KBM-7 (cell line): ENCODE measurements at places on chromosomes 6 and 20.
A peak's percentile ranks its signal among the peaks of the same experiment; 100 is the strongest.

DNA sequence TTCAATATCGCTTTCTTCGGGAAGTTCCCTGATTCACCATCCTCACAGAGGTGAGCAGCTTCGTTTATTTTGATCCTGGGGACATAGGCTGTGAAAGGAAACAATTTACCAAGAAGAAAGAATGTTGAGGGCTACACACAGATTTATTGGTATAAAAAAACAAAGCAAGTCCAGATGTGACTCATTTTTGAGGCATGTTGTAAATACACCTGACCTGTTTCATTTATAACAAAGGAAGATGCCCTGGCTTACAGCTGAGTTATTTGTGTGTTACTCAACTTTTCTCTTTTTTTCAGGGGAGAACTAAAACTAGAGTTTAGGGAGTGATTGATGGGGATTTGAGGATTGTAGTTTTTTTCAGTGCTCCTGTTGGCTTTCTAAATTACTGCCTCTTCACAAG is 489.5 kb downstream of the CBLN4 start:
- DNase-seq = no peak

- no peak for DNase-seq
Measured at GRCh38 chr20:56978475-56978874, 288.0 kb downstream of the BMP7 start.

- peak; percentile 80 for DNase-seq
Measured at GRCh38 chr6:52286798-52287432, 2.4 kb upstream of the MCM3 start.

DNA sequence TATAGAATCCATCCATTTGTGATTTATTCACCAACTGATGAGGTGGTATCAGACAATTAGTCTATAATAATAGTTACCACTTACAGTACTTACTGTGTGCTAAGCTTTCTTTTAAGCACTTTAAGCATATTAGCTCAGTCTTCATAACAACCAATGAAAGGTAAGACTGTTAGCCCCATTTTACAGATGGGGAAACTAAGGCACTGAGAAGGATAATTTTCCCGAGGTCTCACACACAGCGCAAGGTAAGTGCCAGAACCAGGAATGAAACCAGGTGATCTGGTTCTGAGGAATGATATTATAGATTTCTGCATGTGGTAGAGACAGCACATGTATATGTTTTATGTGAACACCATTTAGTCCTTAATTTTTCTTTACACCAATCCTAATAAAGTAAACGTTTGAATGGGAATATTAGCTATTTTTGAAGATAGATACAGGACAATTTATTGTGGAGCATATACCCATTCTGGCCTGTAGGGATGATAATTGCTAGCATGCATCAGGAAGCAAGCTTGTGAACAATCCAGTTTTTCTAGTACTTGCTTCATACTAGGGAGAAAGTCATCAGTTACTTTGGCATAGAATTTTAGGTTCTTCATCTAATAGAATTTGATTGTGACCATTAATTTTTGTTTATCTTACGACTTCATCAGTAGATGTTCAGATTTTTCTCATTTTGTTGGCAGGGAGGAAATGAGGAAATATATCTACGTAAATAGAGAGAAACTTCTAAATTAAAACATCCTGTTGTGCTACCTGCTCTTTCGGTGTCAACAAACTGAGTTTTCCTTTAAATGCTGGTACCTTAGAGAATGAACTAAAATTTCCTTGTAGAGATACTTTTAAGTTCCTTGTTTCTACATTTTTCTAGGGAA is 3.0 kb downstream of the YWHAB start:
- no peak for DNase-seq

- DNase-seq = peak; percentile 28
Measured at GRCh38 chr6:169589293-169589692, 112.5 kb downstream of the WDR27 start.

GRCh38 chr6:39962831-39963230 is 28.6 kb upstream of the MOCS1 start:
- DNase-seq = no peak

DNA sequence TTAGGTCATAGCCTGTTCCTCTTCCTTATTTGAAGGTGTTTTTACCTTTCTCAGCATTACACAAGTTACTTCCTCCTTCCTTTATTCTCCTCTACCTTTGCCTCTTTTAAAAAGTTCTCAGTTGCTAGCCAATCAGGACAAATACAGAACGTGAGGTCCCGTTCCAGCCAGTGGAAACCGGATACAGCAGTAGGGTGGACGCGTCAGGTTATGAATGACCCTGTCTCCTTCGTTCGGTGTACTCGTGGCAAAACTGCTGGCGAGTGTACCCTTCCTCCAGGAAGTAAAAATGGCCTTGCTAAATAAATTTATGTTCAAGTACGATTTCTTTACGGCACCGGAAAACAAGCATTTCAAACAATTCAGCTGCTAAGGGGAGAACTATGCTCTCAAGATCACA is 77.0 kb upstream of the MLN start:
- DNase-seq = no peak
